ENCODE measurements at places on chromosomes 2 and 18.

GRCh38 chr2:176111309-176111663 is 4.2 kb downstream of the HOXD11 start:
- no peak for DNase-seq

- no peak for DNase-seq
These were observed 63.6 kb downstream of the ZBTB7C start for GRCh38 chr18:48345596-48345995.

- no peak for DNase-seq
These were observed 162.9 kb upstream of the AGAP1 start for GRCh38 chr2:235330775-235331451.

GRCh38 chr2:135154962-135155361 is 102.9 kb downstream of the RAB3GAP1 start:
- no peak for DNase-seq

GRCh38 chr2:40281021-40281940 is 170.6 kb downstream of the SLC8A1 start:
- DNase-seq: no peak

DNA sequence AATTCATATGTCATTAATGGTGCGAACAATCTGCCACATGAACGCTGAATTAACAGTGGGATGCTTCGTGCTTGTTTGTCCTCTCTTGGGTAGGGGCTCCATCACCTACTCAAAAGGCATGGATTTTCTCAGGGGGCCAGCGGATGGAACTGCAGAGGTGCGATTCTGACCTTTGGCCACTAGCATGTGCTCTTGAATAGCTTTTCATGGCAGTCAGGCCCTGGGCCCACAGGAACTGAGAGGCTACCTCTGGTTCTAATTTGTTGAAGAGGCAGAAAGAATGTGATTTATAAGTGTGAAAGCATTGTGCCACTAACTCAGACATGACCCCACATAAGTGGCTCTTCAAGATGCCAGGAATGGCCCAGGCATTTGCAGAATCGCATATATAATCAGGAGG is 283.2 kb downstream of the INSIG2 start:
- no peak for DNase-seq

- DNase-seq: no peak
These were observed 183.3 kb downstream of the LRP1B start for GRCh38 chr2:141947396-141948114.

DNA sequence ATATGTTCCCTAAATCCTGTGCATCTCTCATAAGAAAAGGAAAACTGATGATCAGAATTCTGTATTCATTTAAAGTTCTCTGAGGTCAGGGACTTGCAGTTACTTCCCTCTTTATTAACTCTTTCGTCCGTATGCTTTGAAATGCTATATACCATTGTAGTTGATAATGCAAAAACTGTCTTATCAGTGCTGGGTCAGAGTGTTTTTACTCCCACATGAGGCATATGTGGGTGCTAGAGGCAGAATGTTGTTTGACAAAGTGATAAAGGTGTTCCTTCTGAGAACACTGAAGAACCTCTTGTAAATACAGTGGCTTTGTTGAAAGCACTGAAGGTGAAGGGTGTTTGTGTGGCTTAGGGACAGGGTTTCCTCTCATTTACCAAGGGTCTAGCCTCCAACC is 136.5 kb upstream of the NFATC1 start:
- no peak for DNase-seq

GRCh38 chr2:191728750-191729624 is 51.1 kb downstream of the NABP1 start:
- DNase-seq: no peak

DNA sequence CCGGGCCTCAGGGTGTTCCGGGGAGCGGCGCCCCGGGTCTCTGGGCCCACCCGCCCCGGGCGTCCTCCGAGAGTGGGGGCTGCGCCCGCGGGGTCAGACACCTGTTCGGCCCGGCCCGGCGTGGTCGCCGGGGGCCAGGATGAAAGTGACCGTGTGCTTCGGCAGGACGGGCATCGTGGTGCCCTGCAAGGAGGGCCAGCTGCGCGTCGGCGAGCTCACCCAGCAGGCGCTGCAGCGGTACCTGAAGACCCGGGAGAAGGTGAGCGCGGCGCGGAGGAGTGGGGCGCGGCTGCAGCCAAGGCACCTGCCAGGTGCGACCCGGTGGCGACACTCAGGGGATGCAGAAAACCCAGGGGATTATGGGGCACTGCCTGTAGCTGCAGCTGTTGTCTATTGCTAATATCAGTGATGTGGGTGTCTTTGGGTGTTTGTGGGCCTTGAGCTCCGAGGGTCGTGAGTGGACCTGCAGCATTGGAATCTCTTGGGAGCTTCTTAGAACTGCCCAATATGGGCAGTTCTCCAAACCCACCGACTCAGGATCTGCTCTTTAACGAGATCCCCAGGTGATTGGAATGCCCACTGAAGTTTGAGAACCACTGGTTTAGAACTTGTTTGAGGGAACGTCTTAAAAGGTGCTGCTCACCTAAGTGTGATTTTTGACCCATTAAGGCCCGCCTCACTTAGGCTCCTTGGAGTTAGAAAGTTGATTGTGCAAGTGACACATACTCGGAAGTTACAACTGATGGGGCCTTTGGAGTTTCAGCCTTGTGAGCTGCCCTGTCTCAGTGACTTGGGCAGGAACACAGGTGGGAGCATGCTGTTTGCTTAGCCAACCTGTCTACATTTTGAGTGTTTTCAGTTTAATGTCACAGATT is 823 bp downstream of the PARD3B start:
- no peak for DNase-seq

- no peak for DNase-seq
These were observed 607 bp upstream of the UBE2F start for GRCh38 chr2:237966250-237966564.

GRCh38 chr2:219918254-219918653 is 290.8 kb downstream of the SLC4A3 start:
- DNase-seq: no peak

DNA sequence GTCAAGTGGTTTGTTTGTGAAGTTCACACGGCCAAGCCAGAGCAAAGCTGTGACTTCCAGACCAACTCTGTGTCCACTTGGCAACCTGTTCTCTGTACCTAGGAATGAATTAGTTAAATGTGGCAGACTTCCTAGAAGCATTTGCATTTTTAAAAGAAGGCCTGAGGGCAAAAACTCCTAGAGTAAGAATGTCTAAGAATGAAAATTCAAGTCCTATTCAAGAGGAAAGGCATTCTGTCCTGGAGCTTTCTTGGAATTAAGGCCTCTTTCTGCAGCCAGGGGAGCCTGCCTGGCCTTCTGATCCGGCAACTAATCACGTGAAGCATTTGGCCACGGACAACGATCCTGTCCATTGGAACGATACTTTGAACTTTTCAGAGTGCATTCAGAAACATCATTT is 155.0 kb downstream of the SETBP1 start:
- DNase-seq: no peak

- DNase-seq: no peak
These were observed 1624.1 kb upstream of the ZEB2 start for GRCh38 chr2:146143971-146144370.
